ENCODE measurements at places on chromosomes 12 and 14.

DNA sequence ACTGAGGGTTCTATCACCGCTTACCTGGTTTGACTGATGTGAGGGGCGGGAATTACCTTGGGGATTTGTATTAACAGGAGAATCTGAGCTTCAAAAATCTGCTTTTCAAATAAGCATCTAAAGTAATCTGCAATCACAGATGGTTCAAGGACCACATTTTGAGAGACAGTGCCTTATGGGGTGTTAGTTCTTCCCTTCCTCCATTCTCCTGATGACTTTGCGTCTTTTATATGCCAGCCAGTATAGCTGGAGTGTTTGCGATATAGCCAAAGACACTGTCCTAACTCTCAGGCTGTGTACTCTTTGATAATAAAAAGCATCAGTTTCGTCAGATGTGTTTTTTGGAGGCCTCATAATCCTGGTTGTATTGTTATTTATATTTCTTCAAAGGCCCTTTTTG is 39.5 kb downstream of the PPHLN1 start:
- DNase-seq: no peak

- no peak for DNase-seq
Measured at GRCh38 chr12:43292699-43293098, 259.3 kb downstream of the ADAMTS20 start.

- DNase-seq: no peak
Measured at GRCh38 chr12:25422241-25422640, 130.8 kb downstream of the LMNTD1 start.

DNA sequence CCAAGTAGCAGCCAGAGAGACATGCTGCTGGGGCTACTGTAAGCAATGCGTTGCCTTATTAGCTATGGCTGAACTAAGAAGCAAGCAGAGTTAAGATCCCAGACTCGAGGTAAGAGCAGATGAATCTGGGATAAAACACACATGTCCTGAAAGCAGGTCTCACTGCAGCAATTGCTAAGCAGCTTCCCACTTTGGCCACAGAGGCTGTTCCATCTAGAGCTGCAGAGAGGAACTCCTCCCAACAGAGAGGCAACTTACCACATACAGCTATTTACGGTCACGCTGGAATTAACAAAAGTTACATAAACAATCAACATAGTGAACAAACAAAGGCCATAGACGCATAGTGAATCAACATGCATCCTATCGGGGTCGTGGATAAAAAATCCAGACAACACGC is 90.2 kb downstream of the KSR2 start:
- DNase-seq: no peak

All from RWPE1 (cell line).